ENCODE measurements at places on chromosomes 11 and 22.

DNA sequence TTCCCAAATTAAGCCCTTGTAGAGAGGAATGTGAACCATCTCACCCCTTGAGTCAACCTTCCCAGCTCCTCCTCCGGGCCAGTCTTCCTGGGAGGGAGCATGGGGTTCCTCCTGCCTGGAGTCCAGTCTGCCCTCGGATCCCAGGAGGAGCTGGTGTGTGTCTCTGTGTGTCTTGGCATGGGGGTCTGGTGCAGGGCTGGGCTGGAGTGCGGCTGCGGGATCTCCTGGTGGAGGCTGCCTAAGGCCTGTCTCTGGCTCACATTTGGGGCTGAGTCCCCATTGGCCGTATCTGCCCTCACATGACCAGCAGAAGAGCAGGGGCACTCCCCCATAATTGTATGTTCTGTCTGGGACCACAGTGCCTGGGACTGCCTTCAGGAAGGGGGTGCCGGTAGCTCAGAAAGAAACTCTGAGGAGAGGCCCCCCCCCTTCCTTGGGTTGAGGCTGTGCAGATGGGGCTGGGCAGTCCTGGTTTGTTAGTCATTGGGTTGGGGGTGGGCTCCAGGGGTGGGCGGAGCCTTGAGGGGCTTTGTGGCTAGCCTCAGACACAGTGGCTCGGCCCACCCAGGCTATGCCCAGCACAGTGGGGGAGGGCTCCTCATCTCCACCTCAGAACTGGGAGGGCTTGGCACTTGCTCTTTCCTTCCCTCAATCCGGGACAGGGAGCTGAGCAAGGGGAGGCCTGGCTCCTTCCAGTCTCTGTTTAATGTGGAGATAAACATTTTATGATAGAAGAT lies 2.9 kb downstream of the C1QTNF5 start:
- DNase-seq, result no peak

- DNase-seq, result no peak
These were observed 7.4 kb downstream of the OR10D3 start for GRCh38 chr11:124190298-124191139.

DNA sequence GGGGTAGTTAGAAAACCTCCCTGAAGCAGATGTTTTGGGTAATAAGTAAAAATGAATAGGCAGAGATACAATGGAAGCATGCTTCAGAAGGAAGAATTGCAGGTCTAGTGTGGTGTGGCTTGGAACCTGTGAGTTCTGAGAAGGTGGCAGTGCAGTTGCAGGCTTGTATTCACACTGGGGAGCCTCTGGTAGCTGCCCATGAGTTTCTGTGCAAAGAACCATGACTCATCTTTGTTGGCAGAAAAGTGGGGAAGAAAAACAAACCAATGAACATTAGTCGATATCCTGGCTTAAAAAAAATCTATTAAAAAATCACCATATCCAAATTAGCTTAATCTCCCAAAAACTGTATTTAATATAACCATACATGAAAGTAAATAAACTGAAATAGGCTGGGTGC lies 232.6 kb downstream of the FAT3 start:
- DNase-seq, result no peak

- no peak for DNase-seq
These were observed 152.5 kb upstream of the NAV2 start for GRCh38 chr11:19560156-19560555.

DNA sequence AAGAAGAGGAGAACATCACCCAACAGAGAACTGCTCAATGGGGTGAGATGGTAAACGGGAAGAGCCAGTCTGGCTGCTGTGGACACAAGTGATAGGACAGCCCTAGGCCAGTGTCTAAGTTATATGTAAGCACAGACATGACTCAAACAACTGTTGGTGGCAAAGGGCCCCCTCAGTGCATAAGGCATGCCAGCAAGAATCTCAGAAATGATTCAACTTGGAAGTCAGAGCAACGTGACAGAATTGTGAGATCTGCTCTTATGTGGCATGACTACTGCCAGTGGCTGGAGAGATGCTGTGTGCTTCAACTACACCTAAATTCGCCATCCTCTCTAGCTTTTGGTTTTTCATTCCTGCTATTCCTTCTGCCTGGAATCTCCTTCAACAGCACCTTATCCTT lies 7.4 kb downstream of the SLN start:
- DNase-seq, result no peak

DNA sequence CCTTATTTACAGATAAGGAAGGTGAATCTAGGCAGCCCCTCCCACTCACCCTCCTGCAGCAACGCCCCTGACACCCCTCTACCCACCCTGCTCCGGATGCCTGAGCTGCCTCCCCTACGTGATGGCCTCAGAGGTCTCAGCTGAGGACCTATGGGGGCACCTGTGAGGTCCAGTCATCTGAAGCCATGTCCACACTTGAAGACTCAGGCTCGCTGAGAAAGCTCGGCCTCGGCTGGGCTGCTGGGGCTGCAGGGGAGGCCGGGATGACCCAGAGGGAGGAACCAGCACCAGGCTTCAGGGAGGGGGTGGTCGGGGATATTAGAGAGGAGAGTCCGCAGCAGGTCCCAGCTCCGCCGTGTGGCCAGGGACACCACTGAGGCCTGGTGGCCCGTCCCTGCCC lies 92.8 kb downstream of the BRD1 start:
- no peak for DNase-seq

GRCh38 chr11:14041040-14041439 lies 78.5 kb downstream of the SPON1 start:
- no peak for DNase-seq

- no peak for DNase-seq
These were observed 12.5 kb downstream of the TAF1D start for GRCh38 chr11:93728792-93729128.

DNA sequence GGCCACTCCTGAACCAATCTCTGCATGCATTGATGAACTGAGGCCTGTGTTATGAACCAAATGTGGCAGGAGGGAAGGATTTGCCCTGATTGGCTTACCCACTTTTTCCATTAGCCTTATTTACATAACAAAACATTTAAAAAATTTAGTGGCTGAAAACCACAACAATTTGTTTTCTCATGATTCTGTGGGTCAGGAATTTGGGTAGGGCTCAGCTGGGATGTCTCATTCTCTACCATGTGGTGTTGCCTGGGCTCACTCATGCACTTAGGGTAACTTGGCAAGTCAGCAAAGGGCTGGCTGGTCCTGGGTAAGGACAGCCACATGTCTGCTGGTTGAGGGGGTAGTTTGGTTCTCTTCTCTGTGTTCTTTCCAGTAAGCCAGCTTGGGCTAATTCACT lies 35.1 kb upstream of the CYP2R1 start:
- no peak for DNase-seq

DNA sequence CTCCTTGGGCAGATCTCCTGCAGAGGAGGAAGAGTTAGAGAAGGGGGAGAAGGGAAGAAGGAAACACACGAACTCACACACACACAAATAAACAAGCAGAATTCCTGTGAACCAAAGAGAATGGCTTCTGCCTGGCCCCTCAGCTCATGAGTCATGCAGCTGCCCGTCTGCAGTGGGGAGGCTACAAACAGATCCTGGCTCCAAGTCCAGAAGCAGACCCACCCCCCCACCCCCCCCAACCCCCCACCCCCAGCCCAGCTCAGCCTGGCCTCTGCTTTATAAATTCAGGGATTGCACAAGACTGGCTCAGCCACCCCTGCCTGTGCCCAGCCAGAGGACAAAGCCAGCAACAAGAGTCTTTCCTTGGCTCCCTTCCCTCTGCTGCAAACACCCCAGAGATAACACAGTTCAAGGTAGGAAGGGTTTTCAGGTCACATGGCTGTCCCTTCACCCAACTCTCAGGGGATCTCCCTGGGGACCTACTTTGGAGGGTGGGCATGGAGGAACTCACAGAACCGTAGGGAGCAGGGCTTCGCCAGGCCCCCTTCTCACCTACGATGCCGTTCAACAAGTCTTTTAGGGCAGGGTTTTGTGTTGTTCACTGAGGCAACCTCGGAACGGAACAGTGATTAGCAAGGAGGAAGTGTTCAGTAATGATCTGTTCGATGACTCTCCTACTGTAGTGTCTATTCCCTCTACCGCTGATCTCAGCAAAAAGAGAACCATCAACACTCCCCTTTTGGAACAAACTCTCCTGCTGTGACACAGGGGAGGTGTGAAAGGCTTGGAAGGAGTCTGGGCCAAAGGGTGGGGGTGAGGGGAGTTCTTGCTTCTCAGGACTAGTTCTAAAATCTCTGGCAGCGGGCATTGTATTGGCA lies 35.5 kb downstream of the RPL27A start:
- DNase-seq, result no peak

GRCh38 chr22:40366068-40366467 lies 4.3 kb upstream of the SGSM3 start:
- no peak for DNase-seq

DNA sequence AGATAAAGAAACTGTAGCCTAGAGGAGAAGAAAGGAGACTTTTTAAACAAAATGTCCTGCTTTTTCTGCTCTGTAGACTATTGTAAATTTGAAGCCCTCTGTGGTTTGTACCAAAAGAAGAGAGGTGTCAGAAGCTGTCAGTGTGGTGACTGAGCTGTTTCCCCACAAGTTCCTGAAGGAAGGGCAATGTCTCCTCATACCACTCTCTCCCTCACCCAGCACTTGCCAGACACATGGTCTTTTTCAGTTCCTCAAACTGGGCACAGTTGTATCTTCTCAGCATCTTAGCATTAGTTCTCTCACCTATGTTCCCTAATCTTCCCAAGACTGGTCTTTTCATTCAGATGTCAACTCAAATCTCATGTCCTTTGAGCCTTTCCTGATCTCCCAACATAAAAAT lies 4.3 kb downstream of the BCO2 start:
- DNase-seq, result no peak

DNA sequence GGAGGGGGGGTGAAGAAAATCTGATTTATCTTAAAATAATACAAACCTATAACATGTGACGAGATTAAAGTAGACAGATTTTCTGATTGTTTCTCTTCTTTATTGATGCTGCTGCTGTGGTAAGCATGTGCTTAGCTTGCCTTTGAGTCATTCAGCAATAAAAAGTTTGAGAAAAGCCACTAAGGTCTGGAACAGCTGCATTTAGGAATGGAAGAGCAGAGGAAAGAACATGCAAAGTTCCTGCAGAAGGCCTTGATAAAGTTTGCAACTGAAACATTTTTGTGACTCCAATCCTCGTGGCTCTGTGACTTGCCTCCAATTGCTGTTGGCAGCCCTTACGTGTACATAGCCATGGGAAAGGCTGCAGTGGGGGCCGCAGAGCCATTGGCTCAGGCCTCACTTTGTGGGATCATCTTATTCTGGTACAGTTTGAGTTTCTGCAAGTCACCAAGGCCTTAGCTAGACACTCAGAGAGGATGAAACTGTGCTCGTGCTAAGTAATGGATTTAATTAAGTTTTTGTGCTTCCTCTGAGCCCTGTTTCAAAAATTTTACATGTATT lies 370.2 kb downstream of the AASDHPPT start:
- no peak for DNase-seq

DNA sequence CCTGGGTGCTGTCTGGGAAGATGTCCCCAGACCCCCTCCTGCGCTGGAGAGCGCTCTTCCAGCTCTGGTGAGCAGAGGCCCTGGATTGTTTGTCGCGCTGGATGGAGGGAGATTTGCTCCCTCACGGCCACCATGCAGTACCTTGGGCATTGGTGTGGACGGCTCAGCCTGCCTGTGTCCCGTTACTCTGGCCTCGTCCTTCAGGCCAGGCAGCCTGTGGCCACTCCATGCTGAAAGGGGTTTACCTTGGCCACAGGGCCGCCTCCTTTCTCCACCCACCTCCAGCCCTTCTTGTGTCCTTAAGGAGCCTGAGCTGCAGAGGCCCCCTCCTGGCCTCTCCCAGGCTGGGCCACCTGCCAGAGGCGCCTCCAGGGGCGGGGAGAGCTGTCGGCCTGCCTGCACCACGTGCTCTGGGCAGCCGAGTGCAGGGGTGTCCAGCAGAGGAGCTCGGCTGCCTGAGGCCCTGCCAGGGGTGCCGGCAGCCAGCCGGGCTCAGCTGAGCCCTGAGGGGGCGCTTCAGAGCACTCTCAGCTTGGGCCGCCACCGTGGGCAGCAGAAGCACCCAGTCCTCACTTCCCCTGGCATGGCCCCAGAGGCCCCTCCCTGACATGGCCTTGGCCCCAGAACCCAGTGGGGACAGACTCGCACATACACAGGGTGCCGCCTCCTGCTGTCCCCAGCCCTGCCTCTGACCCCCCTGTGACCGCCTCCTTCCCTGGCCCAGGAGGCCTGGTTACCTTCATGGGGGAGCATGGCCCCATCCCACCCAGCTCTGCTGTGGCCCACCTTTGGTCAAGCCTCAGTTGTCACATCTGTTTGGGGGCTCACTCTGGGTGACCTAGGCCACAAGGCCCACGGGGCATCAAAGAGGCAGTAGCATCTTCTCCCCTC lies 3.4 kb downstream of the CCND1 start:
- no peak for DNase-seq

- no peak for DNase-seq
These were observed 9.7 kb upstream of the OR52J3 start for GRCh38 chr11:5036669-5037068.
